ENCODE measurements at places on chromosomes 1 and 21. TPM values are rescaled to one million over a fixed set of nuclear protein-coding genes. Genes with fewer than 3 reads are reported as not detected.

The NBPF19 gene
- total RNA-seq: 8.9 TPM

The DAB1 gene
- 0.56 TPM for total RNA-seq

- no peak for DNase-seq
Measured at GRCh38 chr1:95537176-95537575, 303.2 kb downstream of the RWDD3 start.

- no peak for DNase-seq
Measured at GRCh38 chr1:159113596-159114433, 37.2 kb upstream of the AIM2 start.

GRCh38 chr1:111938536-111938935 lies 50.9 kb downstream of the KCND3 start:
- DNase-seq: no peak

DNA sequence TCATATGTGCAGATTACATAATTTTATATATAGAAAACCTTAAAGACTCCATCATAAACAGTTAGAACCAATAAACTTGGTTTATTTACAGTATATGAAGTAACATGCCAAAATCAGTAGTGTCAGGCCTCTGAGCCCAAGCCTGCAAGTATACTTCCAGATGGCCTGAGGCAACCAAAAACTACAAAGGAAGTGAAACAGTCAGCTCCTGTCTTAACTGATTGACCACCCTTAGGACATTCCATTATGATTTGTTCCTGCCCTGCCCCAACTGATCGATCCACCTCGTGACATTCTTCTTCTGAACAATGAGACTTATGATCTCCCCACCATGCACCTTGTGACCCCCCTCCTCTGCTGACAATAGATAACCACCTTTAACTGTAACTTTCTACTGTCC lies 630.3 kb downstream of the AMY1C start:
- no peak for DNase-seq

The FAM72C gene
- total RNA-seq: 0.83 TPM

DNA sequence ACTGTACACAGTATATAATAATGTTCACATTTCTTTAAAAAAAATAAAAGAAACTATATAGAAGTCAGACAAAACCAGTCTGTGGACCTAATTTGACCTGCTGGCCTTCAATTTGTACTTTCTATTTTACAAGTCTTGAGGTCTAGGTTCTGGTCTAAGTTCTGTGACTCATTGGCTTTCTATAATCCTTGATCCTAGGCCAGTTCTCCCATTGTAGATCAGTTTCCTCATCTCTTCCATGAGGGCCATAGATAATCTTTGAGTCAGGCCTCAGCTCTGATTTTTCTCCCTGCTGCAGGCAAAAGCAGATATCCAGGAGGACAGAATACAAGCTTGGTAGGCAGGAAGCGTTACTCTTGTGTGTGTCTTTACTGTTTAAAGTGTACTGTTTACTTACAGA lies 603.7 kb upstream of the CAMK1G start:
- no peak for DNase-seq

All from IMR-90 (cell line).